ENCODE measurements at places on chromosomes 7 and 10.

DNA sequence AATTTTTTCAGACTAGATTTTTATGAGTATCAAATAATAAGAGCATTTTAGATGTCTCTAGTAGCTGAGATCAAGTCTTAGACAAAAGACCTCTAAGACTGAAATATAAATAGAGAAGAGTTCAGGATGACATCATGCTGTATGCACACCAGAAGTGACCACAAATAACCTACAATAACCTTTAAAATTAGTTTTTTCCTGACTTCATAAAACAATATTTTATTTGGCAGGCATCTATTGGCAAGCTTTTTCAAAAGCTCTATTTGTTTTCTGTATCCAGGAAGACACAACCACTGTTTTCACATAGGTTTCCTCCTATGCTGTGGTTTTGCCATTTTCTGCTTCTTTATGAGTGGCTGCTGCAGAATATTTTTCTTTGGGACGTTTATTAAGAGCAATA lies 359.1 kb downstream of the CRPPA start:
- no peak for DNase-seq

GRCh38 chr10:488081-488932 lies 201.2 kb downstream of the DIP2C start:
- no peak for DNase-seq

DNA sequence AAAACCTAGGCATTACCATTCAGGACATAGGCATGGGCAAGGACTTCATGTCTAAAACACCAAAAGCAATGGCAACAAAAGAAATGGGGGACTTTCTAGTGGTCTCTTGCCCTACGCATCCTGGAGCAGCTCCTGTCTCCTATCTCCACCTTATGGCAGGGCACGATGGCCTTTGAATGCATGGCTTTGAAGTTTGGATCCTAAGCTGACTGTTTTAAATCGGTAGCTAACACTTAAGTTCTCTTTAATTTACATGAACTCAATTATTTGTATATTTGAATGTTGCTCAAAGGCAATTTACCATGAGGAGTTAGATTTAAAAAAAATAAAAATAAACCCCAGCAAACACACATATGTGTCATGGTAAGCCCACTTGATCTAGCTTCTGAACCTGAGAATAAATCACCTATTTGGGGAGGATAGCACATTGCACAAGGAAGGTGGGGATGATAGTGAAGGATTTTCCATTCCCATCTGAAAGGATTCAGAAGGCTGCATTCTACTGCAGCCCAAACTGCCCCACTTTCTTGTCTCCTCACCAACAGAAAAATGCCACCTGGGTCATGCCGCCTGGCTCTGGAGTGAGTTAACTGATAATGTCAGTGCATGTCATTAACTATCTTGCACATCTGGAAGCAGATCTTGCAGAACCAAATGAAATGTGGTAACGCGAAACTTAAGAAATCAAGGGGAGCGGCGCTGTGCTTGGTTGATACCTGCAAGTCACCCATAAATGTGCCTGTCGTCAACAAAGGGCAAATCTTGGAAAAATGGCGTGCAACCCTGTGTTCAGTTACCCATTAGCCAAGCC lies 12.4 kb downstream of the KLF6 start:
- DNase-seq, result no peak

DNA sequence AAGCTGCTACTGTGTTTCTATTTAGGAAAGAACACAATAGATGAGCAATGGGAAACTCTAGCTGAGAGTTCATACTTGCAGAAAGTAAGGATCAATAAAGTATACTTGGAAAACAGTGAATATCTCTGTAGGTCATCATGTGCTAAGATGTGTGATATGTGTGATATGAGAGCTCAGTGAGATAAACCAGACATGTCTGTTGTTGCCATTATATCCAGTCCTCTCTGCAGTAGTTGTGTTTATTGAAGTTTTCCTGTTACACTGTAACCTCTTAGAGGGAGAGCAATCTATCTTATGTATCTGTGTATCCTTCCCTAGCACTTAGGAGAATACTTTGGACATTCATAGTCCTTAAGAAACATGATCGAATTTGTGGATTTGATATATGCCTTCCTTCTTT lies 19.1 kb downstream of the TRUB1 start:
- DNase-seq, result no peak

DNA sequence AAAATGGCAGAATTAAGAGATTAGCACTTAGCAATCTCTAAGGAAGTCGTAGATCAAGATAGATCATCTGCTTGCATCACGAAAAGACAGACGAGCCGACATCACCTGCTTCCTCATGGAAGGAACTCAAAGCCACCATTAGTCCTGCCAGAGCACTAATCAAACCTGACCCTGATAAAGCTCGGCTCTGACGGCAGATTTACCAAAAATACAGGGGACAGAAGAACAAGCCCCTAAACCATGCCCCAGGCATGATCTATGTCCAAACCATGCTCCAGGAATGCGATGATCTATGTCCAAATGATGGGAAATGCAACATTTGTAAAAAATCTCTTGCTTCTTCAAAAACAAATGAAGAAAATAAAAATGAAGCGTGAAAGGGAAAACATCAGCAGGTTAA lies 182.8 kb downstream of the TCERG1L start:
- no peak for DNase-seq

DNA sequence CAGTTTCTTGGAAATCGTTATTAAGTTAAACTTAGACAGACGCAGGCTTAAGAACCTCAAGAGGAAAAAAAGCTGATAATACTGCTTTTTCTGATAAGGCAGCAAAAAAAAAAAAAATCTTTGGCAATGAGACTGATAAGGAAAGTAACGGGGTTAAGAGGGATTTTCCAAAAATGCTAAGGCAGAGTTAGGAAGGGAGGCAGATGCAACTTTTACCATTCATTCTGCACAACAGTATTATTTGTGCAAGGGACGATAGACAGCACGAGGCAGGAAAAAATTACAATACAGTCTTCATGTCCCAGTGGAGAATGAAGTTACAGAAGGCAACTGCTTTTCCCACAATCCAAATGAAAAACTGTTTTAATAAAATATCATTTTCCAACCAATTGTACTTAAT lies 194.0 kb downstream of the DOCK4 start:
- DNase-seq, result no peak

- DNase-seq, result no peak
Observed at GRCh38 chr10:75935650-75936400, 504.4 kb downstream of the LRMDA start.

DNA sequence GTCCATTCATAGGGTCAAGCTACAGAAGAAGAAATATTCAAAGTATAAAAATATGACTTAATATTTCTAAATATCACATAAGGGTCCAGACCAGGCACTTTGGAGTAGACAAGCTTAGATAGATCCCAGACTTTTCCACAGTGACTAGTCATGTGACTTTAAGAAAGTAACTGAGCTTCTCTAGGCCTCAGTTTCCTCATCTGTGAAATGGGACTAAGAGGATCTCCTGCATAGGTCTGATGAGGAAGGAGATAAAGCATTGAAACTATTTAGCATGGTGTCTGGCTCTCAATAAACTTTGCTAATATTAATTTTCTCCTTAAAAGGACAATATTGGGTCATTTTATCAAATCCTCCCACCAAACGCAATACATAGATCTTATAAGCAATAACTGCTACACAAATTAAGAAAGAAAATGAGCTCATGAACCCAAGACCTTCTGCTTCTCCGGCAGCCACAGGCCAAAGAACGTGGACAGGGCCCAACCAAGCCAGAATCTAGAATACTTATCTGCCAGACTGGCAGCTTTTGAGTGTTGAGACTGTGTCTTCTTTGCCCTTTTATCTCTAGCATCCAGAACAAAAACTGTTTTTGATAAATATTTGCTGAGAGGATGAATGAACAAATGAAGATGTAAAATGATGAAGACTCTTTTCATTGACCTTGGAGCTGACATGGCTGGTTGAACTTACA lies 1.6 kb upstream of the TARP start:
- DNase-seq, result no peak

- no peak for DNase-seq
Observed at GRCh38 chr7:34672430-34672829, 14.4 kb downstream of the NPSR1 start.

- DNase-seq, result no peak
Observed at GRCh38 chr10:77842652-77843212, 83.8 kb downstream of the DLG5 start.

- no peak for DNase-seq
Observed at GRCh38 chr10:64159910-64160872, 639.0 kb downstream of the REEP3 start.

DNA sequence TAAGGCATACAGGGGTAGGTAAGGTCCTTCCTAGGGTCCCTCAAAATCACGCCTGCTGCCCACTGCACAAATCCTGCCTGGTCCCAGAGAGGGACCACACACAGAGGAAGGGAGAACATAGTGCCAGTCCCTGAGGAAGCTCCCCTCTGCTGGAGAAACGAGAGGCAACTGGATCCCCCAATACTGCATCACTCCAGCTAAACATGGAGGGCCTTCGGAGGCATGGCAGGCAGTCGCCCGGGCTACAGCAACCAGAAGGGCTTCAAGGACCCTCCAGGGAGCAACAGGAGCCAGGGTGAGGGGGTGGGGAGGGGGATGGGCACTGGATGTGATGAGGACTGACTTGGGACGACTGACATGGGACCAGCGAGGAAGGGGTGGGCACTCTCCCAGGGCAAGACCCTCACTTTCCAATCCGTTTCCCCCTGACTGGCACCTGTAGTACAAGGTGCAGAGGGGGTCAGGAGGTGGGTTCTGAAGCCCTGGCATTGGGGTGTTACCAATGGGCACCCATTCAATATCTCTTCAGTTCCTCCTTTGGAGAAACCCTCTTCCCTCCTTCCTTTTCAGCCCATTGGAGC lies 21.7 kb downstream of the DDIT4 start:
- no peak for DNase-seq

DNA sequence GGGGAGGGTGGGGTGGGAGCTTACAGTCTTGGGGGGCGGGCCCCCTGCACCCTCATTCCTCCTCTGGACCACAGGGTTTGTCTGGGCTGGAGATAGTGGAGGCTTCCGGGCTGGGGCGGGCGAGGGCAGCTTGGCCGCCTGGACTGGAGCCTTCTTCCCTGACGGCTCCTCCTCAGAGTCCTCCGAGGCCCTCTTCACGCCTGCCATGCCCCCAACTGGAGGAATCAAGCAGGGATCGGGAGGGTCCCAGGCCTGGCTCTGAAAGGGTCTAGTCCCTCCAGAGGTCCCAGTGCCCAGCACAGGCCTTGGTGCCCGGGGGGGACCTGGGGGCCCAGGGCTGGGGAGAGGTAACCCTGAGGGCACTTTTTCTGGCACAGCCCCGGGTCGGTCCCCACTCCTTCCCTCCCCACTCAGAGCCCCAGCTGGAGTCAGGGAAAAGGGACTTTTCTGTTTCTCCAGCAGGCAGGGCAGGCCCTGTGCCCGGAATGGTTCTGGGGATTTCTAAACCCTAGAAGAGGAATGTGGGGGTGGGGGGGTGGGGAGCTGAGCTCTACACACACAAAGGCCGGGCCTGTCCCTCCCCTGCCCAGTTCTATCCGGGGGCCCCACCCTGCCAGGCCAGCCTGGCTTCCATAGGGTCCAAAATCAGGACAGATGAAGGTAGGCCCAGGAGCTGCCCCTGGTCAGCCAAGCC lies 11.6 kb downstream of the MICALL2 start:
- no peak for DNase-seq

GRCh38 chr7:150978126-150978789 lies at the start of gene KCNH2:
Gene KCNH2 (minus strand): TSS chr7:150978321. CDS start chr7:150977913, 408 bp downstream.
- no peak for DNase-seq

GRCh38 chr10:103921750-103922195 lies 3.8 kb upstream of the STN1 start:
- no peak for DNase-seq

DNA sequence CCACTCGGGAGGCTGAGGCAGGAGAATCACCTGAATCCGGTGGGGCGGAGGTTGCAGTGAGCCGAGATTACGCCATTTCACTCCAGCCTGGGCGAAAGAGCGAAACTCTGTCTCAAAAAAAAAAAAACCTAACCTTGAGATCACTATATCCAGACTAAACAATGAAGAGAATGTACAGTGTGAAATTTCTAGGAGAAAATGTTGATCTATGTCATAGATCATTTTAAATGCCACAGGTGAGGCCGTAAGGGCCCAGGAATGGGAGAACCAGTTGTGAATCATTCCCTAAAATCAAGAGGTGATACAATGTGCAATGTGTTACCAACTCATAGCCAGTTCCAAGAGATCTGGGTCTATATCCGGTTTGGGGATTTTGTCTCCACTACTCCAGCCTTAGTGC lies 158.0 kb downstream of the CACNB2 start:
- no peak for DNase-seq

DNA sequence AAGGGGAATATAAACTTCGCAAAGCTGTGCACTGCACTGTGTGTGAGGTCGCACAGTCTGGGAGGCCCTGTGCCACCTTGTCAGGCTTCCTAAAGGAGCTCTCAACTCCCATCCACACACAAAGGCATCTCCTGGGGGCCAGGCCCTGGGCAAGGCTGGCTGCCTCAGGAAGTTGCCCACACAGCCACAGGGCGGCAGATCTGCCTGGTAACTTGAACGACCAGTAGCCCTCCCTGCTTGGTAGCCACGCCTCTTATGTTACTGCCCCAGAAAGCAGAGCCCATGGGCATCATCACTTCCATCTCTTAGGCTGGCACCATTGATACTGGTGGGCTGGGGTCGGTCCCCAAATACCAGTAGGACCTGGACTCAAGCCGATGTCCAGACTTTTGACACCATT lies 82.8 kb downstream of the HECW1 start:
- DNase-seq, result no peak

GRCh38 chr10:125016611-125017202 lies 74.8 kb downstream of the ZRANB1 start:
- no peak for DNase-seq

DNA sequence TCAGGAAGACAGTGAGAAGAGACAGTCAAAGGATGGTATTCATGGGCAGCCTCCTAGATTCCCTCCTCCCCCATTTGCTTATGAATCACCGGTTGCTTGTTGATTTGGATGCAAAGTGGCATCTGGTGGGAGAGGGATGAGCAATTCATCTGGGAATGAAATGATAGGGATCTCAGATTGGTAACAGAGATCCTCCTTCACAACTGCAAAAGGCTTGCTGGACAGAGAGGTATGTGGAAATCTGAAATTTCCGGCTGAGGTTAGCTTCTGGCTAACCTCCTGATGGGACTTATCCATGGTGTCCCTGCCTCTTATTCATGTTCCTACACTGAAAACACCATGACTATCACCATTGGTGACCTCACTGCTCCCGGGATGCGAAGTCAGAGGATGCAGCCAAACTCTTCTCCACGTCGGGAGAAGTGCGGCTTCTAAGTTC lies 48.4 kb upstream of the PODXL start:
- DNase-seq, result no peak

- DNase-seq, result no peak
Observed at GRCh38 chr10:122089311-122090017, 100.5 kb downstream of the TACC2 start.

- no peak for DNase-seq
Observed at GRCh38 chr10:55500931-55501559, 700.0 kb upstream of the PCDH15 start.
